ENCODE measurements at places on chromosomes 6 and 20.

DNA sequence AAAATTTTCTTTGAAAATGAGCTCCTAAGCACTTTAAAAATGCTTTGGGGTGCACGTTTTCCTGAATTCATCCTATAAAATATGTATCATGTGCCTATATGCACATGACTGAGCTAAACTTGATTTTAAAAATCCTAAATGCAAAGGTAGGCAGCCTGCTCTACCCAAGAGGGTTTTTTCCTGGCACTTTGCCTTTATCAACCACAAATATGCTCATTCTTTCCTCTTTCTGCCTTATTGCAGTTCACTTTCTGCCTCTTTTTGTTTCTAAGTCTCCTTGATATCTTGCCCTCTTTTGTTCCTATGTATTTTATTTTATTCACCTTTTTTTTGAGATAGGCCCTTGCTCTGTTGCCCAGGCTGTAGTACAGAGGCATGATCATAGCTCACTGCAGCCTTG lies 229.3 kb downstream of the GRM1 start:
- DNase-seq: no peak

GRCh38 chr6:49001856-49002541 lies 461.1 kb downstream of the MMUT start:
- no peak for DNase-seq

GRCh38 chr6:127118298-127119101 lies at the start of gene RSPO3:
Gene RSPO3 (plus strand): TSS chr6:127118671. CDS start chr6:127119193, 522 bp downstream.
- DNase-seq: no peak

DNA sequence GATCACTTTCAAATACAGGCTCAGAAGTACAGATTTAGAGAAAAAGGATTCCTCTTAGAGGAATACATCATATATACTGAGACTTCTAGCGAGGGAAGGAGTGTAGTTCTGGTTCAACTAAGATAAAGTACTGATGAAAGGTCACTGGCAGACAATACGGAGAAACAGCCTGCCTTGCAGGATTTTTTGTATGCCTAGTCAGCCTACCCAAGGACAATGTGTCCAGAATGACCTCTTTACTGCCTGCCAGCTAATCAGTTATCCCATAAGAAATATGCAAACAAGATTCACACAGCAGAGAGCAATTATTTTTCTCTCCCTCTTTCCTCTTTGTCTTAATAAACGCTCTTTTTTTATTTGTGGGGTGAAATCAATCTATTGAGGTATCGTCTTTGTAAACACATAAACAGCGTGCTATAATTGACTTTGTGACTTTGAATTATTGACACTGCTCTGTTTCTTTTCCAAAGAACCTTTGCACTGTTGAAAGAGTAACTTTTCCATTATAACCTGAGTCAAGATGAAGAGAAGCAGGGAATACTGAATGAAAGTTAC lies 1.4 kb upstream of the TSPYL4 start:
- DNase-seq: no peak

DNA sequence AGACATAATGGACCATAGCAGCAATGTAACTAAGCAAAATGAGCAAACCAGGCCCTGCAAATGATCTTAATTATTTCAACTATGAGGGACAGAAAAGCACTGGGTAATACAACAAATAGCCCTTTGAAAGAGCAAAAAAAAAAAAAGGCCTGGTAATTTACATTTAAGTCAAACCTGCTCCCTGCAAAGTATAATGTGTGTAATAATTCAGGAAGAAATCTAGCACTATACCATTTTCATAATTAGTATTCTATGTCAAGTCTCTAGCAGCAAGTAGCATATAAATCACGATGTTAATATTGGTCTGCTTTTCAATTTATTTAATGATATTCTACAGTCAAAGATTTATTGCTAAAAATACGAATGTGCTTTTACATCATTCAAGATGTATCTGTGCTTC lies 489.6 kb downstream of the BMP2 start:
- DNase-seq: no peak

- DNase-seq: no peak
Measured at GRCh38 chr6:18352842-18353241, 34.3 kb upstream of the RNF144B start.

DNA sequence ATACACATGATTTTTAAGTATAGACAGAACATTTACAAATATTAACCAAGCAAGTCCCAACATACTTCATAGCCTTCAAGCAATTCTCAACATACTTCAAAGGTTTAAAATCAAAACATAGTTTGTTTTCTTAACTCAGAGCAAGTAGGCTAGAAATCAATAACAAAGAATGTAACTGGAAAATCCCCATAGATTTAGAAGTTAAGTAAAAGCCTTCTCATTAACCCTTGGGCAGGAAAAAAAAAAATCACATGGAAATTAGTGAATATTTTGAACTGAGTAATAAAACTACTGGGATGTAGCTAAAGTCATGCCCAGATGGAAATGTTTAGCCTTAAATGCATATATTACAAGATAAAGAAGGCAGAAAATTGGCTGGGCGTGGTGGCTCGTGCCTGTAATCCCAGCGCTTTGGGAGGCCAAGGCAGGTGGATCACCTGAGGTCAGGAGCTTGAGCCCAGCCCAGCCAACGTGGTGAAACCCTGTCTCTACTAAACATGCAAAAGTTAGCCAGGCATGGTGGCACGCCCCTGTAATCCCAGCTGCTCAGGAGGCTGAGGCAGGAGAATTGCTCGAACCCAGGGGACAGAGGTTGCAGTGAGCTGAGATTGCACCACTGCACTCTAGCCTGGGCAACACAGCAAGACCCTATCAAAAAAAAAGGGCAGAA lies 316.1 kb downstream of the TAF4 start:
- DNase-seq: no peak

GRCh38 chr6:57183336-57183735 lies 11.2 kb downstream of the BAG2 start:
- DNase-seq: no peak

DNA sequence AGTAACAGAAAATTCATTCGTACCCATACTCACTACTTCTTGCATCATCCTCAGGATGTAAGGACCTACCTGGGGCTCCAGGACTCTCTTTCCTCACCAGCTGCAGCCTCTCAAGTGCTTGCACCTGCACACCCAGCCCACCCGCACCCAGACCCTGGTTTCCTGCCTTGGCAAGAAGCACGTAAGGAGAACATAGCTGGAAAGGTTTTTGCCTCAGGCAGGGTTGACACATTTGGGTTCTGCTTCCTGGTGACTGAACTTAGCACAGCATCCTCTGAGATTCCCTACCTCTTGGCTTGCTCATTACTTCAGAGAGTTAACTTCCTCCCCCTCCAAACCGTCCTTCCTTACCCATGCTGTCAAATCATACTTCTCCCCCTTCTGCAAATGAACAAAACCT lies 556.9 kb downstream of the CD83 start:
- no peak for DNase-seq

- DNase-seq: no peak
Measured at GRCh38 chr20:53774461-53775203, 181.0 kb upstream of the ZNF217 start.

All from stimulated activated CD4-positive, alpha-beta T cell treated with anti-CD3 and anti-CD28 coated beads, TNF-alpha, amount 100 ng/mL, for 4 hours (primary cell).